ENCODE measurements at places on chromosomes 12 and 14. TPM values are rescaled to one million over a fixed set of nuclear protein-coding genes. Genes with fewer than 3 reads are reported as not detected.

- no peaks in the 10 kb centered on the region for H3K4me1 ChIP-seq
- H3K27me3 ChIP-seq = peaks cover 56% of the 10 kb centered on the region
- no peak overlapping the region for H3K4me3 ChIP-seq
- H3K27ac ChIP-seq = no peak overlapping the region
These were observed 378.9 kb downstream of the RGS6 start for GRCh38 chr14:72311116-72311515.

DNA sequence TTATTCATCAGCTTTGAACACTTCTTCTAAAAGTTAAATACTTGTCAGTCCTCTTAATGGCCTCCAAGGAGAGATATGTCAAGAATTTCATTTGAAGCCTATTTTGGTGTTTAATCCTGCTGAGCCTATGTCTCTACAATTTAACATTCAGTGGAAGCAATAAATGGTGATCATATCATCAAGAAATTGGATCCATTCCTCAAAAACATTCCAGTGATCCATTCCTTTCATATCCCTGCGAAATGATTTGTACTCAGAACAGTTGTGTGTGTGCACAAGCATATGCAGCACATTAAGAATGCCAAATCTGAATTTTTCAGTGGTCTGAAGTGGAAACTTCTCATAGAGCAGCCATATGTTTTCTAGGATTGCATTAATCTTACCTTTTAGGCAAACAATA is 373.7 kb upstream of the SYT1 start:
- no peak for DNase-seq
- H3K36me3 ChIP-seq = no peaks in the 10 kb centered on the region
- no peaks in the 10 kb centered on the region for H3K27me3 ChIP-seq
- H3K27ac ChIP-seq = no peak overlapping the region
- no peak overlapping the region for H3K4me3 ChIP-seq
- no peaks in the 10 kb centered on the region for H3K4me1 ChIP-seq

GRCh38 chr12:67758521-67758920 is 110.0 kb downstream of the DYRK2 start:
- H3K4me3 ChIP-seq = no peak overlapping the region
- H3K27me3 ChIP-seq = peaks cover 16% of the 10 kb centered on the region
- no peak for DNase-seq

DNA sequence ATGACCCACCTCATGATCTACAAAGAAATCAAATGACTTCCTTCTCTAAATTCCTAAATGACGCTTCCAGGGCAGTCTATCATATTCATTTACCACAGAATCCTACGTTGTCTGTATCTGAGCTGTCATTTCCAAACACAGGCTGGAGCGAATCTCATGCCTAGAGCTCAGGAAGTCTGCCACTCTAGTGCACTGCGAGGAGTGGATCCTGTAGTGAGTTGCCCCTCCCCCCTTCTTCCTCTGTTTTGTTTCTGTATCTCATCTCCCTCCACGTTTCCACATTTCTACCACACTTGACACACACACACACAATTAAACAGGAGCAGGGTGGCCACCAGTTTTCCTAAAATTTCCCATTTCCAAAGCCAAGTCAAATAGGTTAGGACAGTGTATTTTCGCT is 415.4 kb upstream of the PRICKLE1 start:
- H3K27me3 ChIP-seq = no peaks in the 10 kb centered on the region
- no peak for DNase-seq
- no peaks in the 10 kb centered on the region for H3K36me3 ChIP-seq
- H3K4me3 ChIP-seq = no peak overlapping the region
- H3K27ac ChIP-seq = no peak overlapping the region

- no peak overlapping the region for H3K4me3 ChIP-seq
- H3K36me3 ChIP-seq = no peaks in the 10 kb centered on the region
- no peaks in the 10 kb centered on the region for H3K4me1 ChIP-seq
- no peak overlapping the region for H3K27ac ChIP-seq
- peaks cover 38% of the 10 kb centered on the region for H3K27me3 ChIP-seq
These were observed 76.9 kb downstream of the VWF start for GRCh38 chr12:6047249-6048237.

- peak overlapping the region; percentile 88 for H3K27ac ChIP-seq
- H3K36me3 ChIP-seq = peaks cover 8% of the 10 kb centered on the region
- no peak overlapping the region for H3K4me3 ChIP-seq
- H3K4me1 ChIP-seq = peaks cover 53% of the 10 kb centered on the region
- H3K27me3 ChIP-seq = no peaks in the 10 kb centered on the region
These were observed 3.2 kb downstream of the CRIP2 start for GRCh38 chr14:105477660-105478397.

DNA sequence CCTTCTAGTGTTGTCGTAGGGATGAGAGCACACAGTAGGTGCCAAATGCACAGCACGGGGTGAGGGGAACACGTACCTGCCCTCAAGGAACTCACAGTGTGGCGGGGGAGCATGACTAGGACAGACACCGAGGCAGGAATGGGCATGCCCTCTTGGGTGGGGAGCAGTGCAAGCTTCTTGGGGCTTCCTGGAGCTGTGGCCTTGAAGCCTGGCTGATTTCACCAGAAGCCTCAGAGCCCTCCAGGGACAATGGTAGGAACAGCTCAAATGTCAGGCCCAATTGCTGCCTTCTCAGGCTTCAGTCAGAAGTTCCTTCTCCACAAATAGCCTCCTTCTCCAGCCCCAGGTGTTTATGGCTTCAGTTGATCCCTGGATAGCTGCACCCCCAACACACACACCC is 43.4 kb downstream of the TEAD4 start:
- no peaks in the 10 kb centered on the region for H3K4me1 ChIP-seq
- no peaks in the 10 kb centered on the region for H3K36me3 ChIP-seq
- no peak overlapping the region for H3K4me3 ChIP-seq
- no peak overlapping the region for H3K27ac ChIP-seq

- DNase-seq = no peak
- H3K4me1 ChIP-seq = no peaks in the 10 kb centered on the region
These were observed 76.6 kb downstream of the PTPRB start for GRCh38 chr12:70560671-70561070.

DNA sequence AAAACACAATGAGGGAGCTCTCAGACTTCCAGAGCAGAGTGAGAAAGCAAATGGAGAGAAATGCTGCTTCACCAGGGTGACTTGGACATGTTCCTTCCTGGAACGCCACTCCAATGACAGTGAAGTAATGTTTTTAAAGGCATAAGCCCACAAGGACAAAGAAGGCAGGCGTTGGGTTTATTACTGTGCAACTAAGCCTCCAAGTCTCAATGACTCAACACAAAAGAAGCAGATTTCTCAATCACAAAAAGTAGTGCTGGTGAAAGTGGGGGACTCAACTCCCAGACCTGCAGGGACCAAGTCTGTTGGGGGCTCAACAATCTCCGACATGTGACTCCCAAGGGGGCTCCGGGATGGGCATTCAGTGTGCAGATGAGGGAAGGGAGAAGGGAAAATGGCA is 505.2 kb downstream of the BCL11B start:
- H3K4me3 ChIP-seq = no peak overlapping the region
- no peaks in the 10 kb centered on the region for H3K27me3 ChIP-seq
- H3K36me3 ChIP-seq = no peaks in the 10 kb centered on the region
- no peaks in the 10 kb centered on the region for H3K4me1 ChIP-seq
- DNase-seq = no peak

- H3K4me3 ChIP-seq = no peak overlapping the region
- DNase-seq = no peak
- H3K36me3 ChIP-seq = no peaks in the 10 kb centered on the region
- H3K27me3 ChIP-seq = no peaks in the 10 kb centered on the region
- peaks cover 21% of the 10 kb centered on the region for H3K4me1 ChIP-seq
- peak overlapping the region; percentile 4 for H3K27ac ChIP-seq
These were observed 24.1 kb downstream of the YAF2 start for GRCh38 chr12:42213954-42214426.

GRCh38 chr12:97938031-97938430 is 475.4 kb downstream of the RMST start:
- no peaks in the 10 kb centered on the region for H3K36me3 ChIP-seq
- H3K27me3 ChIP-seq = peaks cover 11% of the 10 kb centered on the region
- no peak overlapping the region for H3K4me3 ChIP-seq
- H3K27ac ChIP-seq = no peak overlapping the region
- DNase-seq = no peak

DNA sequence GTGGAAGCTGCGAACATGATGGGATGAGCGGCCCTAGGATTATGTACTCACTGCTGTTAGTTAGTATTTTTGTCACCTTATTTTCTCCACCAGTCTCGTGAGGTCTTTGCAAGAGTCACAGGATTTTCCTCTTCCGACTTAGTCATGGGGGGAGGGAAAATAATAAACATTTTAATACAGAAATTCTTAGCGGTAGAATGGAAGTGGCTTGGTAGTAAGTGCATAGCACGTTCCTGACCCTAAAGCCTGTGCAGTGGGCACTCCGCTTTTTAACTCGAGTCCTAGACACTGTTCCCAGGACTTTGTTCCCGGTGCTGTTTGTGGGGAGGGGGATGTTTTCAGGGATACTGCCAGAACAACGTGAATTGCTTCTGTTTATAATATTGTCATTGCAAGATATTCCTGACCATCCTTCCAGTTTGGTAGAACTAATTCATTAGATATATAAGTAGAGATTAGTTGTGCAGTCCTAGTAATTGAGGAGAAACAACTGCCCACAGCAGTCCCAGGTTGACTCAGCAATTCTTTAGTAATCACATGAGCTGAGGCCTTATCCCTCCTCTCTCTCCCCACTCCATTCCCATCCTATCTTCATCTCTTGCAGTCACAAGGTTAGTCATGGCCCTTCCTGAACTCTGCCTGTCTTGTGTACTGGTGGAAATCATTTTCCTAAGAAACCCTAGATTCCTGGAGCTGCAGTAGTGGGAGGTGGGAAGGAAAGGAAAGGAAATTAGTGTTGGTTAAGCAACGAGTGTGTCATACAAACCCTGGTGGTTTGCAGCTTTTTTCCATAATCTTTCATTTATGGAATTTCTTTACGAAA is 799 bp downstream of the SLC38A6 start:
- H3K4me3 ChIP-seq = no peak overlapping the region
- peaks cover 11% of the 10 kb centered on the region for H3K4me1 ChIP-seq
- H3K27me3 ChIP-seq = no peaks in the 10 kb centered on the region
- H3K36me3 ChIP-seq = peaks cover 2% of the 10 kb centered on the region

GRCh38 chr12:52081263-52081733 is 1.8 kb downstream of the SMIM41 start:
- H3K4me3 ChIP-seq = peak overlapping the region; percentile 80
- peaks cover 45% of the 10 kb centered on the region for H3K4me1 ChIP-seq
- H3K27ac ChIP-seq = peak overlapping the region; percentile 96
- peaks cover 8% of the 10 kb centered on the region for H3K36me3 ChIP-seq

DNA sequence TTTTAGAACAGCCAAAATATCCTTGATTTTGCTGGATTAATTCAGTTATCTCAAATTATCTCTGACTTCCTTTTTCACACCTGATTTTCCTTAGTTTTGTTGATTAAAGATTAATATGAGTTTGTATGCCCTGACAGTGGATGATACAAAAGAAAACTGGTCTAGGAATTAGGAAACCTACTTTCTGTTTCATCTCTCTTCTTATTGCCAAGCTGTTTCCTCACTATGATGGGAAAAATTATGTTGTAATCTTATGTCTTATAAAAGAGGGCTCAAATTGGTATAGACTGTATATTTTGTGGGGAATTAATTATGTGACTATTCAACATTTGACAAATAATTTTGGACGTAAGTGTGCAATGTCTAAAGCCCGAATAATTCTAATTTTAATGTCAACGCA is 271.6 kb downstream of the FBXL14 start:
- H3K4me3 ChIP-seq = no peak overlapping the region
- no peak overlapping the region for H3K27ac ChIP-seq
- peaks cover 4% of the 10 kb centered on the region for H3K36me3 ChIP-seq
- no peaks in the 10 kb centered on the region for H3K4me1 ChIP-seq
- no peaks in the 10 kb centered on the region for H3K27me3 ChIP-seq

GRCh38 chr12:54689034-54689372 is 40.8 kb upstream of the DCD start:
- H3K36me3 ChIP-seq = peaks cover 16% of the 10 kb centered on the region
- H3K4me3 ChIP-seq = no peak overlapping the region
- no peak for DNase-seq
- H3K27me3 ChIP-seq = peaks cover 69% of the 10 kb centered on the region

DNA sequence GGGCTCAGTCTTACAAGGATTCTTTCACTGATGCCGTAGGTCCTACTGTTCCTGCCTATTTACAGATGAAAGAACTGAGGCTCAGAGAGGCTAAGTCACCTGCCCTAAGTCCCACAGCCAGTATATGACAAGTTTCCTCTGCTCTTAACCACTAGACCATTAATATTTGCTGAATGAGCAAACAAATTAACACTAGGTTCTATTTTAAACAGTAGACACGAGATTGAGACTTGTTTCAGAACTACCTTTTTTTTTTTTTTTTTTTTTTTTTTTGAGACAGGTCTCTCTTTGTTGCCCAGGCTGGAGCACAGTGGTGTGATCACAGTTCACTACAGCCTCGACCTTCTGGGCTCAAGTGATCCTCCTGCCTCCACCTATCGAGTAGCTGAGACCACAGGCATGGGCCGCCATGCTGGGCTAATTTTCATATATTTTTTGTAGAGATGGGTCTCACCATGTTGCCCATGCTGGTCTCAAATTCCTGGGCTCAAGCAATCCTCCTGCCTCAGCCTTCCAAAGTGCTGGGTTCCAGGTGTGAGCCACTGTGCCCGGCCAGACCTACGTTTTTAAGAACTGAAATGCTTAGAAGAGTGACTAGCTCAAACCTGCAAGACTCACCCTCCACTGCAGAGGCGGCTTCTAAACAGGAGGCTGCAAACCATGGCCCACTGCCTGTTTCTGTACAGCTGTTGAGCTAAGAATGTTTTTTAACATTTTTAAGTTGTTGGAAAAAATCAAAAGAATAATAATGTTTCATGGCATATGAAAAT is 12.9 kb downstream of the SYNE3 start:
- peaks cover 14% of the 10 kb centered on the region for H3K36me3 ChIP-seq
- peak overlapping the region; percentile 51 for H3K4me3 ChIP-seq
- H3K27me3 ChIP-seq = no peaks in the 10 kb centered on the region
- H3K4me1 ChIP-seq = peaks cover 85% of the 10 kb centered on the region
- no peak for DNase-seq

GRCh38 chr14:84336433-84336832 is 1193.5 kb upstream of the FLRT2 start:
- no peak overlapping the region for H3K4me3 ChIP-seq
- no peaks in the 10 kb centered on the region for H3K4me1 ChIP-seq
- no peak for DNase-seq
- H3K27me3 ChIP-seq = no peaks in the 10 kb centered on the region
- no peaks in the 10 kb centered on the region for H3K36me3 ChIP-seq
- H3K27ac ChIP-seq = no peak overlapping the region

GRCh38 chr12:115866909-115867525 is 410.5 kb downstream of the MED13L start:
- H3K4me1 ChIP-seq = no peaks in the 10 kb centered on the region
- peaks cover 28% of the 10 kb centered on the region for H3K27me3 ChIP-seq
- no peaks in the 10 kb centered on the region for H3K36me3 ChIP-seq
- H3K4me3 ChIP-seq = no peak overlapping the region
- H3K27ac ChIP-seq = no peak overlapping the region

DNA sequence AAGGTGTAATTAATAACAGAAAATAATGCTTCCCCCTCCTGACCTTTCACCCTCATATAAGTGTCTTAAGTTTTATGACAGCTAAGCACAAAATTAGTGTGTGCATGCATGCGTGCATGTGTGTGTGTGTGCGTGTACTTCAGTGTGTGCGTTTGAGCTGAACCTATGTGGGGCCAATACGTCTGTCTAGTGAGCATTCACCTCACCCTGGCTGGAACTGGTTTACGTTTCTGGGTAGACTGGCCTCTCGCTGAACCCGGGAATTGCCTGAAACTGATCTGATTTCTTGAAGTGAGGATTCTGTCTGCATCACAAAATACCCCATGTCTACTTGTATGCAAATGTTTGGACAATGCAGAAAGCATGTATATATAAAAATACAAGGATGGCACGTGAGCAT is 68.2 kb upstream of the TBX3 start:
- H3K4me1 ChIP-seq = no peaks in the 10 kb centered on the region
- H3K27me3 ChIP-seq = no peaks in the 10 kb centered on the region
- no peak overlapping the region for H3K27ac ChIP-seq
- DNase-seq = no peak
- no peaks in the 10 kb centered on the region for H3K36me3 ChIP-seq

KRT75 gene
- polyA plus RNA-seq = not detected

CELA1 gene
- polyA plus RNA-seq = not detected

TAS2R42 gene
- polyA plus RNA-seq = not detected

GARIN6 gene
- polyA plus RNA-seq = not detected

FLRT2 gene
- polyA plus RNA-seq = not detected
